ENCODE measurements at places on chromosomes 7 and 10. TPM values are rescaled to one million over a fixed set of nuclear protein-coding genes. Genes with fewer than 3 reads are reported as not detected.

- no peak overlapping the region for H3K4me3 ChIP-seq
- no peaks in the 10 kb centered on the region for H3K27me3 ChIP-seq
- peaks cover 23% of the 10 kb centered on the region for H3K4me1 ChIP-seq
- no peak for DNase-seq
Measured at GRCh38 chr10:113647812-113648211, 16.0 kb downstream of the NRAP start.

DNA sequence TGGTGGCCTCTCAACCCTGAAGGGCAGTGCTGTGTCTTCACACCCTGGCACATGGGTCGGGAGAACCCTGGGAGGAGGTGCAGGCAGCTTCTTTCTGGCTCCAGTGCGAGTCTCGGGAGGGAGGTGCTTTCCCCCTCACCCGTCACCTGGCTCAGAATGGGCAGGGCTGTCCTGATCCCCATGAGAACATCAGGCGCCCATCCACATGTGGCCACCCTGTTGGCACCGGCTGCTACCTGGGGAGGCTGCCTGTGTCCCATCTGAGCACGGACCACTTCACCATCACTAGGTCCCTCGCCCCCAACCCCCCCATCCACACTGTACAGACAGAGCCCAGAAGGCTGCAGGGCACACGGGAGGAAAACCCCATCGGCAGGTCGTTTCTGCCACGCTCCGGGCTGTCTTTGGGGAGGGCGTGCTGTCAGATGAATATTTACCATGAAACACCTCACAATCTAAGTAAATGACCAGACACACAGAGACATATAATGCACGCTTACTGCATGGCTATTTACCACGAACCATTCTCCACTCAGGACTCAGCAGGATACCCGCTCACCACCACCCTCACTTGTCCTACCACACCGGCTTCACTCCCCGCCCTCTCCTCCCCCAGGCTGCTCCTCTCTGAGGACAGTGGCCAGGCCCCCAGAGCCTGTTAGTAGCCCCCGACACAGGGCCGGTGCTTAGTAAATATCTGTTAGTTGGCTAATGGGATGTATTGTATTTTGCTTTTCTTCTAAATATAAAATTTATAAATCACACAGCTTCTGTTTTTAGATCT, 282.2 kb downstream of the DNAJB6 start:
- H3K4me3 ChIP-seq, result no peak overlapping the region
- DNase-seq, result no peak
- H3K27ac ChIP-seq, result no peak overlapping the region
- H3K27me3 ChIP-seq, result no peaks in the 10 kb centered on the region

DNA sequence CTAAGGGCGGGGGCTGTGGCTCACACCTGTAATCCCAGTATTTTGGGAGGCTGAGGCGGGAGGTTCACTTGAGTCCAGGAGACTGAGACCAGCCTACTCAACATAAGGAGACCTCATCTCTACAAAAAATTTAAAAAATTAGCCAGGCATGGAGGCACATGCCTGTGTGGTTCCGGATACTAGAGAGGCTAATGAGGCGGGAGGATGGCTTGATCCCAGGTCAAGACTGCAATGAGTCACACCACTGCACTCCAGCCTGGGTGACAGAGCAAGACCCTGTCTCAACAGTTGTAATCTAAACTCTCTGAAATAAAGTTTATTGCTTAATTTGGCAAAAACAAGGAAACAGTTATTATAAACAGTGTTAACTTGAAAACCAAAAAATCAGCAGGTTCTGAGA, 123.3 kb downstream of the USP6NL start:
- no peaks in the 10 kb centered on the region for H3K36me3 ChIP-seq
- DNase-seq, result no peak
- no peak overlapping the region for H3K4me3 ChIP-seq
- H3K27me3 ChIP-seq, result no peaks in the 10 kb centered on the region
- no peak overlapping the region for H3K27ac ChIP-seq

The NPSR1 gene
- total RNA-seq, result not detected

- no peaks in the 10 kb centered on the region for H3K4me1 ChIP-seq
- no peak for DNase-seq
- H3K27ac ChIP-seq, result no peak overlapping the region
- H3K36me3 ChIP-seq, result no peaks in the 10 kb centered on the region
- H3K27me3 ChIP-seq, result no peaks in the 10 kb centered on the region
Measured at GRCh38 chr10:11074536-11075267, 57.0 kb downstream of the CELF2 start.

The FXYD4 gene
- not detected for total RNA-seq

The OR2A12 gene
- total RNA-seq, result not detected

The ACTL6B gene
- total RNA-seq, result not detected

The TRIM8 gene
- total RNA-seq, result 121 TPM

The SUN3 gene
- not detected for total RNA-seq

The FAM24B gene
- total RNA-seq, result 4.3 TPM

GRCh38 chr10:13950543-13950939, 363.8 kb downstream of the PRPF18 start:
- DNase-seq, result no peak
- H3K27me3 ChIP-seq, result no peaks in the 10 kb centered on the region
- peaks cover 3% of the 10 kb centered on the region for H3K4me1 ChIP-seq
- no peaks in the 10 kb centered on the region for H3K36me3 ChIP-seq
- H3K27ac ChIP-seq, result no peak overlapping the region
- no peak overlapping the region for H3K4me3 ChIP-seq

- H3K4me1 ChIP-seq, result peaks cover 20% of the 10 kb centered on the region
- no peak overlapping the region for H3K4me3 ChIP-seq
- DNase-seq, result no peak
- no peaks in the 10 kb centered on the region for H3K36me3 ChIP-seq
Measured at GRCh38 chr10:35417313-35417625, 81.0 kb downstream of the CCNY start.

The ABCB1 gene
- 3.9 TPM for total RNA-seq

- DNase-seq, result peak; percentile 33
- no peak overlapping the region for H3K4me3 ChIP-seq
- H3K4me1 ChIP-seq, result no peaks in the 10 kb centered on the region
- no peaks in the 10 kb centered on the region for H3K27me3 ChIP-seq
- no peaks in the 10 kb centered on the region for H3K36me3 ChIP-seq
Measured at GRCh38 chr10:17599089-17599488, 18.1 kb downstream of the HACD1 start.

GRCh38 chr7:108078211-108078673, 51.9 kb downstream of the LAMB4 start:
- H3K27me3 ChIP-seq, result no peaks in the 10 kb centered on the region
- no peak overlapping the region for H3K27ac ChIP-seq
- H3K36me3 ChIP-seq, result no peaks in the 10 kb centered on the region
- DNase-seq, result no peak
- no peaks in the 10 kb centered on the region for H3K4me1 ChIP-seq

The HMX3 gene
- total RNA-seq, result not detected

The IL6 gene
- total RNA-seq, result 0.99 TPM

The HTRA1 gene
- total RNA-seq, result 36.6 TPM

DNA sequence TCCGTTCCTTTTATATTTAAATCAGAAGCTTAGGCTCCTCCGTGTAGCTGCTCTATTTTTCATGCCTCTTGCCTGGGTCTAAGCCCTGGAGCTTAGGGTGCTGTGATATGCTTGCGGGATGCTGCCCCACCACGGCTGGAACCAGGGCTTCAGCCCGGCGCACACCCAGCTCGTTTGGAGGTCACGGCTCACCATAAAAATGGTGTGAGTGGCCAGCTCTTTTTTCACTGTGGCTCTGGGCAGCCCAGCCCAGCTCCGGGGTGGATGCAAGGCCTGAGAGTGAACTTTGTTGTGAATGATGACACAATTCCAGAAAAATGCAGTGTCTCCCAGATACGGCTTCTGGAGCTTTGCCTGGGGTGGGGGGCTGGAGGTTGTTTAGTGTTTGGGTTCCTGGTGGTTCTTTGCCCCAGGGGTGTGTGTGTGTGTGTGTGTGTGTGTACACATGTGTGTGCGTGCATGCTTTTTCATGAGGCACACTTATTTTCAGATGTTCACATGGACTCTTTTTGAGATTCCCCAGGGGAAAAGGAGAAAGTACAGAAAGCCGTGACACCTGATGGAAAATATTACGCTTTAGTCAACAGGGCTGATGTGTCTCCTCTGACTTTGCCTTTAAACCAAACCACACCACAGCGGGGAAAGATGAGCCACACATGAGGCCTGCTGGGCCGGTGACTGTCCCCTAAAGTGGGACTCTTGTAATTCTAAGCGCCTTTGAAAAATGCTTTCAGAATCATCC, 46.2 kb downstream of the GRK5 start:
- H3K36me3 ChIP-seq, result no peaks in the 10 kb centered on the region
- H3K27ac ChIP-seq, result no peak overlapping the region
- H3K27me3 ChIP-seq, result no peaks in the 10 kb centered on the region

The CAMK1D gene
- total RNA-seq, result 14.2 TPM

The H2BK1 gene
- total RNA-seq, result not detected

The HOXA2 gene
- 0.66 TPM for total RNA-seq

The COL26A1 gene
- total RNA-seq, result 2.0 TPM

GRCh38 chr10:78307576-78307975, 273.9 kb downstream of the RPS24 start:
- H3K36me3 ChIP-seq, result no peaks in the 10 kb centered on the region
- no peaks in the 10 kb centered on the region for H3K27me3 ChIP-seq
- H3K4me3 ChIP-seq, result no peak overlapping the region
- peaks cover 8% of the 10 kb centered on the region for H3K4me1 ChIP-seq

All from body of pancreas (tissue), 4 donors.